ENCODE measurements at places on chromosomes 5 and 9. TPM values are rescaled to one million over a fixed set of nuclear protein-coding genes. Genes with fewer than 3 reads are reported as not detected.

DNA sequence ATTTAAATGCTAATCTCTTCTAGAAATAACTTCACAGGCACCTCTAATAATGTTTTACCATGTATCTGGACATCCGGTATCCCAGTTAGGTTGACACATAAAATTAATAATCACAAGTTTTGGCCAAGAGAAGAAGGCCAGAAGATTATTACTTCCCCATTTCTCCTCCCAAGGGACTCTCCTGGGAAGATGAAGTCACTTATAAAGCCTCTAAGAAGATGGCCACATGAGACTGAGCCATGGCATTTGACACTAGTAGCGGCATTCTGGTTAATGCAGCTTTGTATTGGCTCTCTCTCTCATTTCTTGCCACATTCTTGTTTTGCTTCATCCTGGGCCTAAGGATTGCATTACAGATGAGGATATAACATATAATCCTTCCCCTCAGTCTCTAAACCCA, 34.5 kb upstream of the RASA1 start:
- DNase-seq, result no peak

- no peak for DNase-seq
Measured at GRCh38 chr9:135340726-135341475, 138.7 kb upstream of the PPP1R26 start.

The DMRTA1 gene
- total RNA-seq, result 0.91 TPM

GRCh38 chr5:149005077-149005892, 57.6 kb downstream of the SH3TC2 start:
- DNase-seq, result no peak

All from cerebellum (tissue), 4 donors.